ENCODE measurements at places on chromosomes 7 and 10.

GRCh38 chr7:137728426-137728825 lies 118.3 kb downstream of the DGKI start:
- no peak for DNase-seq

- DNase-seq: no peak
Observed at GRCh38 chr10:132332433-132332754, 401 bp downstream of the LRRC27 start.

DNA sequence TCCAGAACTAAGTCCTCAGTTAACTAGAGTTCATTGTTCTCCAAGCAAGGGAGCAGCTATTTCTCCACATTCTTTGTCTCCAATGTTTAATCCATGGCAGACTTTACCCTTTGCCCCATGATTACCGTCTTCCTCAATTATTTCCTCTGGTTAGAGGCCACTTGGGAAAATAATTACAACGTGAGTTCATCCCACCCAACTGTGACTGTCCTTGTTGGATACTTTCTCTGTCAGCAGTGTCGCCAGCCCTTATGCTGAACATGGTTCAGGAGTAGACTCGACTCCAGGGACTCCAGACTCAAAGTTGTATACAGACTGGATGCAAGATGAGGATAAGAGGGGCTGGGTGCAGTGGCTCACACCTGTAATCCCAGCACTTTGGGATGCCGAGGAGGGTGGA lies 17.1 kb upstream of the SEPHS1 start:
- no peak for DNase-seq

DNA sequence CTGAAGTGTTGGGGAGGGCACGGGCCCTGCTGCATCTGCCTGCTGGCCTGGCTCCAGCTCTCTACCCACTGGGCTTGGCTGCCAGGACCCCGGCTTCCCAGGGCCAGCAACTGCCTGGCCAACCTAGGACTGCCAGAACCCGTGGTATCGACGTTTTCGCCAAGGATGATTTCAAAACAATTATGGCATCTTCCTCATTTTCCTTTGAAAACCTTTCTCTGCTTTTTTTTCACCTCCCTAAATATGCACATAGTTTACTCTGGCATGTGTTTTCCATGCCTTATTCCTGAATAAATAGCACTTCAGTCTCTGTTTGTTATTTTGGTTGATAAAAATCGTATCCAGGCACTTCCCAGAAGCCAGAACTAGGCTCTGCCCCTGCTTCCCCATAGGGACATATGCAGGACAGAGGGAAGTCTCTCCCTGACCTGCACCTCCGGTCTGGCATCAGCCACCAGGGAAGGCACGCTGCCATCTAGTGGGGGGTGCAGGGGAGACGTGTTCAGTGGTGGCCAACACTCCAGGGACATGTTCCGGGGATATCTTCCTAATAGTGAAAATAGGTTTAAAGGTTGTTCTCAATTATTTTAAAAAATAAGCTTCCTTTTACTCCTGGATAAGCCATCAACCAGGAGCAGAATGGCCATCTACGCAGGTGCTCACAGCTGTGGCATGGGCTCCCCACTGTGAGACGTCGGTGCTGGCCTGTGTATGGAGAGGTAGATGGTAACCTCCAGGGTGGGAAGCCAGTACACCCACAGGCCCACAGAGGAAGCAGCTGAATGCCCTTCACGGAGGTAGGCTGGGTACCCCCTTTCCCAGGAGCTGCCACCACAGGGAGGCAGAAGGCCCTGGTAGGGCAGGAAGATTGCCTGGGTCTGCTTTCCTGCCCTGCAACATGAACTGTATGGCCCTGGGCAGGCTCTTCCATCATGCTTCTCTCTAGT lies 30.7 kb upstream of the ANTXRL start:
- no peak for DNase-seq

- no peak for DNase-seq
Observed at GRCh38 chr7:87474533-87475358, 734 bp downstream of the ABCB4 start.

DNA sequence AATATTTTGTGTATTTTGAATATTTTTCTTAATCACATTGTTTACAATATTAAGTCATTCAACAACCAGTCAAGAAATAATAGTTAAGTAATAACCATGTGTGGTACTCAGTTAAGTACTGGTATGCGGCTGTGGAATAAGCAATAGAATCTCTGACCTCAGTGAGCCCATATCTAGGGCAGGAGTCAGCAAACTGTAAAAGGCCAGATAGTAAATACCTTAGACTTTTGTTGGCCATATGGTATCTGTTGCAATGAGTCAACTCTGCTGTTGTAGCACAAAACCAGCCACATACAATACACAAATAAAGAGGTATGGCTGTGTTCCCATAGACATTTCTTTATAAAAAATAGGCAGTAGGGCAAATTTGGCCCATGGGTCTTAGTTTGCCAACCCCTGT lies 311.6 kb upstream of the SEMA3A start:
- no peak for DNase-seq

GRCh38 chr7:151179946-151180345 lies 7.1 kb downstream of the ASB10 start:
- no peak for DNase-seq

GRCh38 chr10:88664142-88664541 lies at the start of gene LIPF:
TSS of gene LIPF (plus strand) at chr10:88664442. CDS start at chr10:88667298, 2,856 bp downstream.
- no peak for DNase-seq

DNA sequence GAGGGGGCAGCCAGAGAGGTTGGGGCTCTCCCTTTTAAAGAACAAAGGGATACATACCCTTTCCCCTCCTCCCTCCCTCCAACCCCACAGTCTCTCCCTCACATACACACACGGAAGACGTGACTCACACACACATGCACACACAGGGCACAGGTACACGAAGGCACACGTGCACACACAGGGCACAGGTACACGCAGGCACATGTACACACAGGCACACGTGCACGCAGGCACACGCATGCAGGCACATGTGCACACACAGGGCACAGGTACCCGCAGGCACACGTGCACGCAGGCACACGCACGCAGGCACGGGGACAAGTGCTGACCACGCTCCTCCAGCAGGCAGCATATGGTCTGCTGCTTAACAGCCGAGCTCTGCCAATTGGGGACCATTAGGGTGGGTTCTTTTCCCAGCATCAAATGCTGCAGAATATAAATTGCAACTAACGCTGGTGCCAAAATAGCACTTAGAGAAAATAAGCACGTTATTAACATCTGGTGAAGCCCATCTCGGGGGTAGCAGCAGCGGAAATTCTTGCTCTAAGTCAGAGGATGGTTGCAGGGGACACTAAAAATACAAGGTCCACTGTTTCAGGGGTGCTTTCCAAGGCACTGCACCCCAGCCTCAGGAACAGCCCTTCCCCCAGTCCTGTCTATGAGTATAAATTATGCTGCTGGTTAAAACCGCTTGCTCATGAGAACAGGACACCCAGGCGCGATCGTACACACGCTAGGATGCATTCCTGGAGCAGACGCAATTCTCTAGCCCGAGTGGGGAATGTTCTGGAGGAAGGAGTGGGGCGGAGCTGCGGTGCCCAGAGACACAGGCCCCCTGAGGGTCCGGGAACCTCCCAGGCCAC lies 55.2 kb upstream of the TNRC18 start:
- DNase-seq: no peak

DNA sequence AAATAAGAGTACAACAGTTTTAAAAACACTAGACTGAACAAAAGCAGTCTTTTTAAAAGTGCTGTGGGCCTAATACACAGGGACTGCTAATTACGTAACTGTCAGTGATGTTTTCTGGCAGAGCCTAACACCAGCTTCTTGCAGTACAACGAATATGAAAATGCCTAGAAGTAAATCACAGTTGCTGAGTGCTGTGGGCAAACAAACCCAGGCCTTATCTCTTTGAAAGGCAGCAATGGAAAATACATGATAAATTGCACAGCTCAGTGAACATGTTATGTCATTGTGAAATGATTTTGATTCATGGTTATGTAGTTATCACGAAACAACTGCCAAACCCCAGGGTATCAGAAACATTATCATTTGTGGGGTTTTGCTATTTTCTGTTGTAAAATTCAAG lies 428.4 kb downstream of the GFRA1 start:
- DNase-seq: no peak

GRCh38 chr10:102461187-102462054 lies 10.1 kb upstream of the C10orf95 start:
- peak; percentile 87 for DNase-seq

DNA sequence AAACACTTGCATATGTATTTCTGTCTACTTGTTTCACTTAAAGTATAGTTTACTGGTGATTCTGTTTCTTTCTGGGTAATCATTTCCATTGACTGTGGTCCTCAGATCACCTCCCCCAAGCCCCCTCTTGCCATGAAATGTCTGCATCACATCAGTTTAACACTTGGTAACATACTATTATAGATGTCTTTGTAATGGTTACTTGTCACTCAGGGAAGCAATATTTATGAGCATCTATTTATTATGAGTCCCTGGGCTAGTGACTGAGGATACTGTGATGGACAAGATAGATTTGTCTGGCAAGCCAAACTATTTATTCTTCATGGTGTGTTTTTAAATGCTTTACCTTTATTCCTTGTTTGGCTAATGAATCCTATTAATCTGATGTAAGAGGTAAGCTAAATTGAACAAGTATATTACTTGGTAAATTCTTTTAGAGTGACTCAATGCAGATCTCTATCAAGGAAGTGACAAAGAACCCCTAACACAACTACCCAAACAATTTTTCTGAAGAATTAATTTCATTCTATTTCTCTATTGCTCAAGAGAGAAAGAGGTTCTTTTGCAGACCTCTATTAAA lies 270.9 kb downstream of the RELN start:
- DNase-seq: no peak

DNA sequence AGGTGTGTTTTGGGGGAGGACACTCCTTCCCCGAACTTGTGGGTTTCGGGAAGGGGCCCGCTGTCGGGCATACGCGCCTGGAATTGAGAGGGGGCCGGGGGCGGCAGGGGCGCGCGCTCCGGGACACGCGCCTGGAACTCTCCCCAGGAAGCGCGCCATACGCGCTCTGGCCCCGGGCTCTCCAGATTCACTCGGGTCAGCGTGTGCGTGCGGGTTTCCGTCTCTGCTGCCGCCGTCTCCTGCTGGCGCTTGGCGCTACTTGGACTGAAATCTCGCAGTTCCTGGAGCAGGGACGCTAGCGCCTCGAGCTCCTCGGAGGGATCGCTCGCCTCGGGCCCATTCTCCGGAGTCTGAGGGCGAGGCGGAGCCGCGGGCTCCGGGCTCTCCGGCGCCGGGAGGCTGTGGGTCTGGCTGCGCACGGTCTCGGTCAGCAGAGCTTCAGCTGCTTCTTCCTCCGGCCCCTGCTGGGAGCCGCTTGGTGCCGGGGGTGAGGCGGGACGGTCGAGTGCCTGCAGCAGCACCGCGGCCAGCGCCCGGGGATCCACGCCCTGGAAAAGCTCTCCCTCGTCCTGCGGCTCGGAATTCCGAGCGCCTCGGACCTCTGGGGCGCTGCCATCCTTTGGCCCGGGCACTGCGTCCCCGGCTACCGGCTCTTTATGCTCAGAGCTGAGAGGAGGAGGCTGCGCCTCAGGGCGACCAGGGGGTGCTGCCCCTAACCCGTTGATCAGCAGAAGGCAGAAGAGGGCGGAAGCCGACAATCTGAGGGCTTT lies 1.1 kb downstream of the VGF start:
- no peak for DNase-seq

Data from left hindlimb (tissue), 1 donor.